Stimulated activated CD4-positive, alpha-beta T cell treated with anti-CD3 and anti-CD28 coated beads, Interleukin-1b, Interleukin-23, amount 100 ng/mL, for 1 hour (primary cell): ENCODE measurements at places on chromosomes 11 and 22.

DNA sequence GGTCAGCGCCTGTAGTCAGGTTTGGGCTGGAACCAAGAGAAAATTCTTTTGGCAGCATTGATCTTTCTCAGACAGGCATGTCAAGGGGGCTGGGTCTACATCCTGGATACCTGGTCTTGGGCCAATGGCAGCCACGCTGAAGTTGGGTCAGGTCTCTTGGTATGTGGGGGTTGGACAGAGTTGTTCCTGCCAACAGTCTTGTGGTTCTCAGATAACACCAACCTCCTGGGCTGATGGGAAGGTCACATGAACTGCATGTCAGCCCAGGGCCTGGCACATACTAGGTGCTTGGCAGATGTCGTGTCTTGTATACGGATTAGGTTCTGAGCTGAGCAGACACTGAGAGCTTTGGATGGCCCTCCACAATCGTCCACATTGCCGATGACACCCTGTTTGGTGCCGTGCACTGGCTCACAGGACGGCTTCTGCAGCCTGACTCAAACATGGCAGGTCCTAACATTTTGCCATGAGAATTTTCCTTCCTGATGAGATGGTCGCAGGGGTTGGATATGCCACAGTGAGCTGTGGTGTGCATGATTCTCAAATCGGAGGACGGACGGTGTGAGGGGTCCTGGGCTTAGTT, 42.0 kb downstream of the FBLN1 start:
- no peak for DNase-seq

DNA sequence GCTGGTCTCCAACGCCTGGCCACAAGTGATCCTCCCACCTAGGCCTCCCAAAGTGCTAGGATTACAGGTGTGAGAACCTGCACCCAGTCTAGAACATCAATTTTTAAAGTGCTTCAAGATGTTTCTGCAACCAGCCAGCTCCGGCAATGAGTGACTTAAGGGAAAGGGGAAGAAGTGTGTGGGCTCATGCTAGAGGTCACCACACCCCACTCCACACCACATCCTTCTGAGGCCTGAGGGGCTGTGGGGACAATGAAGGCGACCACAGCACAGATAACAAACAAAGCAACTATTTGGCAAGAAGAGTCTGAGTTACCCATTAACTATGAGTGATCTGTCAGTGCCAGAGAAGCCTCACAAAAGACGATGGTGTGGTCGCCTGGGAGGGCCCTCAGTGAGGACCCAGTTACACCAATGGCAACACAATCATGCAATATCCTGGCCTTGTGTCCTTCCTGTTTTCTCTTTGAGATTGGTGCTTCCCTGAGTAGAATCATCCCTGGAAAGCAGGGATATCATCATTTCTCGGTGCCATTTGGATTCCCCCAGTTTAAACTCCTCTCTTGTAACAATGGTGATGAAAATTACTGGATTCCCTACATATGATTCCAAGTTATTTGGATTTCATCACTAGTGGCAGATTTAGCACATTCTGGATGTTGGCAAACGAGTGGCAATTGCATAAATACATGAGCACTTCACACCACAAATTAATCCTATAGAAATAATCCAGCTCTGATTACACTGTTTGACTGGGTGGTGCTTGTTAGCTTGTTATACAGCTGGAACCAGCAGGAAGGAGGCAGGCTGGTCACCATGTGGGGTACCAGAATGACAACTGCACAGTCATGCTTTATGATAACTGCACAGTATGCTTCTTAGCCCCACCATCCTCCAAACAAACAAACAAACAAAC, 18.4 kb downstream of the ABTB2 start:
- no peak for DNase-seq

DNA sequence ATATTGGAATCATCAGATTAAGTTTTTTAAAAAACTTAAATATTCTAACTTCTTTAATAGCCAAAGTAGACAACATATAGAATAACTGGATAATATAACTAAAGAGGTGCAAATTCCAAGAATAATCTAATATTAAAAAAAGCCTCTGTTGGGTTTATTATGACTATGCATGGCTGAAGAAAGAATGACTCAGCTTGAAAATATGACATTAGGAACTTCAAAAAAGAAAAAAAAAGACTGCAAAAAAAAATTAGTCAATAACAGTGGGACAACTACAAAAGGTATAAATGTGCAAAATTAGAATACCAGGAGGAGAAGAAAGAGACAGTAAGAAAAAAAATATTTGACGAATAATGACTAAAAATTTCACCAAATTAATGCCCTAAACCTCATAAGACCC, 1178.0 kb downstream of the JRKL start:
- no peak for DNase-seq

DNA sequence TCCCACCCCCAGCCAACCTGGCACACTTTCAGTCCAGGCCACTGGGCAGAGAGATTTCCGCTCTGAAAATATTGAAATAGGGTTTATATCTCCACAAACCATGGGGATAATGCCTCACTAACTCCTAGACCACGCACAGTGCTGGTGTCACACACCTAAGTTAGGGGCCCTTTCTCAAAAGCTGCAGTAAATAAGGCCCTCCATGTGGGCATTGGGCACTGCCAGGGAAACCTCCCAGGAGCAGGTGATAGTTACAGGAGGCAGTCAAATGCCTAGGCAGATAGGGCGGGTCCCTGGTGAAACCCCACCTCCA, 3.1 kb upstream of the IL10RA start:
- no peak for DNase-seq

DNA sequence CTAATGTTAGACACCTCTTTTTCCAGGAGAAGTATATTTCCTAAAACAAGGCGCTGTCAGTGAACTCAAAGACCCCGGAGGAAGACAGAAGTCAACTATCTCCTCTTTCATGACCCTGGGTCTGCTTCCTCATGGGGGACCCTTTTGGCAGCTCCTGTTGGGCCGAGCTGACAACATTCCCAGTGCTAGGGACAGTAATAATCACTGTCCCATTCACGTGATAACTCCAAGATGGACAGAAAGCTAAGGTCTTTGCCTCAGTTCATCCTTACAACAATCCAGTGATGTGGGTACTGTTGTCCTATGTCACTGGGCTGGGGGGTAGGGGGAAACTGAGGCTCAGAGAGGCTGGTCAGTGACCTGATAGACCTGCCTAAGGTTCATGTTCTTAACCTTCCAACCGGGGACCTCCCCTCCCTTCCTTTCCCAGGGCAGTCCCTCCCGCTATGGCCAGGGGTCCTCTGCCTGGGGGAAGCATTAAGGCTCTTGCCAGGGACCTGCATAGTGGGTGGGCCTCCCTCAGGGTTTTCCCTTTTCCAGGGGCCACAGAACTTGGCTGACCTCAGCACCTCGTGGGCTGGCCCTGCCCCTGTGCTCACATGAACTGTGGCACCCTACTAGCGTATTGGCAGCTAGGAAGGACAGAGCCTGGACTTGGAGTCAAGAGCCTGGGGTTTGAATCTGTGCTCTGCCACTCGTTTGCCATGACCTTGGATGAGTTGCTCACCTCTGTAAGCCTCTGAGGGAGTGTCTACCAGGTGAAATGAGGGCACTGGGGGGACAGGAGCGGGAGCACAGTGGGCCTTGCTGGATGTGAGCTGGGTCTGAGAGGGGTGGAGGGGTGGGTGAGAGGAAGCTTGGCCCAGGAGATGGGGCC, 53.6 kb downstream of the LRRC32 start:
- no peak for DNase-seq

DNA sequence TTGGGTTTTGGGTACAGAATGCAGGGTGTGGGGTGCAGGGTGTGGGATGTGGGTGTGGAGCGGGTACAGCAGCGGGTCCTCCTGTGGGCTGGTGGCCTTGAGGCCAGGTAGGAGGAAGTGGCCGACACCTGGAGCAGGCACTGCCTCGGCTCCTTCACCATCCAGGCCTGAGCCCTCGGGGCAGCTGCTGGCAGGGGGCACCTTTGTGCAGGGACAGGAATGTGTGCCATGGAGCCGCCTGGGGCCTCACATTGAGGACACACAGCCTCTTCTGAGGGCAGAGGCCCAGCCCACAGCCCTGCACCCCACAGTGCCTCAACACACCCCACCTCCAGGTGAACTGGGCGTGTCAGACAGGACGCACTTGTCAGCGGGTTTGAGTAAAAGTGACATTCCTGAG, 984.0 kb downstream of the BRD1 start:
- DNase-seq: no peak

GRCh38 chr11:83140691-83141455, 16.1 kb upstream of the PCF11 start:
- DNase-seq: no peak

GRCh38 chr22:38467904-38468442, at the start of gene KDELR3:
Gene KDELR3 (plus strand): TSS chr22:38468096. CDS start chr22:38468234, 138 bp downstream.
- DNase-seq: no peak

DNA sequence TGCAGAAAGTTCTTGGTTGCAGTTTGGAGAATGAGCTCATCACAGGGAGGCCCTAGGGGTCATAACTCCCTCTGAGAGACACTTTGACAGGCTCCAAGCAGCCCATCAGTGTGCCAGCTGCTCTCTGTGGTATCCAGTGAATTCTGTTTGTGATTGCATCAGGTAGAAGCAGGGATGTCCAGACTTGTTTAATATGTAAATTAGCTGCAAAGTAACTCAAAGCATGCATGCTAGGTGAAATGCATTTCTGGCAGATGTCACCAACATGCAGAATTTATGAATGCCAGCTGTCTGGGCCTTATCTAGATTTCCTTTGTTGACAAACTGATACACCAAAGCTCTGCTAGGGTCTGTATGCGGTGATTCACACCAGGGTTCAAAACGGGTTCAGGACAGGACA, 123.6 kb upstream of the MTNR1B start:
- no peak for DNase-seq

GRCh38 chr11:29343465-29344333, 673.1 kb downstream of the KCNA4 start:
- DNase-seq: no peak

- DNase-seq: no peak
Observed at GRCh38 chr11:105456950-105457349, 152.9 kb upstream of the GRIA4 start.

DNA sequence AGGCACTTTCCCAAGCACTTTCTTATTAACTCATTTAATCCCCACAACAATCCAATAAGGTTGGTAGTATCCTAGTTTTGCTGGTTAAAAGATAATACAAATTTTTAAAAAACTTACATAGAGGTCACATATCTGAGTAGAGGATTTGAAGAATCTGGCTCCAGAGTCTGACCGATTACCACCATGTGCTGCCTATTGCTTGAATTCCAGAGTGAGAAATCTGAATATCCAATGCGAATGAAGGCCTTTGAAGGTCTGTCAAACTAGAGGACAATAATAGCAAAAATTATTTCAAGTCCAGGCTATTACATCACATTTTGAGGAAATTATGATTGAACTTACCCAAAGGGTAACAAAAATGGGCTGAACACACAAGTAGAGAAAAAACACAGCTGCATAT, 77.8 kb upstream of the BIRC3 start:
- no peak for DNase-seq

GRCh38 chr11:77147668-77148321, 19.7 kb downstream of the MYO7A start:
- no peak for DNase-seq

DNA sequence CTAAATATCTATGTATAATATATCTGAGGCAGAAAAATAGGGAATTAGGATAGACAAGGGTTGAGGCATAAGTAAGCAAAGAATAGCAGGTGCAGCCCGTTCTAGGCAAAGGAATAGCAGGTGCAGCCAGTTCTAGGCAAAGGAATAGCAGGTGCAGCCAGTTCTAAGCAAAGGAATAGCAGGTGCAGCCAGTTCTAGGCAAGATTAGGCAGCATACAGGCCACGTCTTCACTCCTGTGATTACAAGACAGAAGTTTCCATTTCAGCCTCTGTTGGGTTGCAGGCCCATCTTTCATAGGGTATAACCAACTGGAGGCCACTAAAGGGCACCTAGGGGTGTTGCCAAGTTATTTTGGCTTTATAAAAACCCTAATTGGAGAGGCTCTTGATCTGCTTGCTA, 28.8 kb upstream of the CHORDC1 start:
- no peak for DNase-seq

DNA sequence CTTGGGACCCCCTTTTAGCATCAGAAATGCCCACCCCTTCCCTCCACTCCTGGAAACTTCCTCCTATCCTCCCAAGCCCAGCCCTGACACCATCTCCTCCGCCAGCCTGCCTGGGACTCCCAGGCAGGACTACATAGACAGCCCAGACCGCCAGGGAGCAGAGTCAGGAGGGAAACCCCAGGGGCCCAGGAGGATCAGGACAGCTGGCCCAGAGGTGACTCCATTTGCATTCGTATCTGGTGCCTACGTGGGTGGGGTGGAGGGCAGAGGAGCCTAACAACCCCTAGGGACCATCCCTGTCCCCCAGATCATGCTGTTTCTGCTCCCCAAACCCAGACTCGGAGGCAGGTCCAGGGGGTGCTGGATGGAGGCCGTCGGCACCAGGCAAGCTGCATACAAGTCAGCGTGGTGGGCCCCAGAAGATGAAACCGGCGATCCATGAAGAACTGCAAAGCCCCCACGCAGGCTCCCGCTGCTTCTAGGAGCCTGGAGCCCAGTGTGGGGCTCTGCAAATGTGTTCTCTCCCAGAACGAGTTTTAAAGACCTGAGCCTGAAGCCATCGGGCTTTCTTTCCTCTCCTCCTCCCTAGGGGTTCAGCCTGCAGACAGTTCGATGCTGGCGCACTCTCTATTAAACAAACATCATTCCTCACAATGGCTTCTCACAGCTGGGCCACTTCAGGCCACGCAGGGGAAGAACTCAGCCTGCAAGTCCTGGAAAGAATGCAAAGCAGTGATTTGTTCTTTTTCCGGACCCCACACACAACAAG, 1506.8 kb downstream of the BRD1 start:
- DNase-seq: no peak

DNA sequence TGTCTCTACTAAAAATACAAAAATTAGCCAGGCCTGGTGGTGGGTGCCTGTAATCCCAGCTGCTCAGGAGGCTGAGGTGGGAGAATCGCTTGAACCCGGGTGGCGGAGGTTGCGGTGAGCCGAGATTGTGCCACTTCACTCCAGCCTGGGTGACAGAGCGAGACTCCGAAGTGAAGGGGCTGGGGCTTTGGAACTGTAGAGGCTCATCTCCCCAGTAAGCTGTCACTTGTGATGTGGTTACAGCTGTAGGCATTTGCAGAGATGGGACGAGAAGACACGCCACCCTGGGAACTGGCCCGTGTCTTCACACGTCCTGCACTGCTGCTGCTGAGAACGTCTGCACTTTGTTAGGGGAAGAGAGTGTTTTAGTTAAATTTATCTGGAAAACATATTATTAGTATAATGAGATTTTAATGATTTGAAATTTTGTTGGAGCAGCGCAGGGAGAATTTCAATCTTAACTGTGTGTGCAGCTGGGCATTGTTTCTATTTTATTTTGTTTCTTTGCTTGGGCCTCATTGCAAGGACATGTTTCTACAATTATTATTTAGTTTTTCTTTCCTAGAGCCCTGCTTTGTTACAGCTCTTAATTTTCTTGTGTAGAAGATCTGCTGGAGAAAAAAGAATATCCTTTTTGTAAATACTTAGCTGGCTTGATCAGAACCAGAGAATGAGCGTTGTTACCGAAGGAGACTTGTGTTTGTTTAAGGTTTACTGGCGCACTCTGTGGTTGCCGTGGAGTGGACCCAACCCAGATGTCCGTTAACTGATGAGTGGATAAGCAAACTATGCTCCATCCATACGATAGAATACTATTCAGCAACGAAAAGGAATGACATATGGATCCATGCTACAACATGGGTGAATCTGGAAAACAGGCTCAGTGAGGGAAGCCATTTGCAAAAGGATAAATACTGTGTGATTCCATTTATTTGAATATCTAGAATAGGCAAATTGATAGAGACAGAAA, 18.4 kb downstream of the PARVB start:
- no peak for DNase-seq
